ENCODE measurements at places on chromosomes 5 and 9.

DNA sequence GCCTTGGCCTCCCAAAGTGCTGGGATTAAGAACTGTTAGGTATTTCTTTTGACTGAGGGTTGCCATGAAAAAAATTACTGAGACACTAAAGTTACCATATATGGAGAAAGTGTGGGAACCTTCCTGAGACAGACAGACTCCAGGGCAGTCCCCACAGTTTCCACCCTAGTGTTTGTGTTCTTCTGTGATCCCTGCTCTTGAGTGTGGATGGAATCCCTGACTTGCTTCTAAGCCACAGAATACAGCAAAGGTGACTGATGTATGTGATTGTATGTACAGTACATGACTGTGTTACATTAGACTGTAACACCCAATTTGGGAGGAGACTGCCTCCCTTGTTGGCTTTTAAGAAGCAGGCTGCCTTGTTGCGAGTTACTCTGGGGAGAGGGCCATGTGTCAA is 24.7 kb upstream of the ADAM19 start:
- no peak for DNase-seq

DNA sequence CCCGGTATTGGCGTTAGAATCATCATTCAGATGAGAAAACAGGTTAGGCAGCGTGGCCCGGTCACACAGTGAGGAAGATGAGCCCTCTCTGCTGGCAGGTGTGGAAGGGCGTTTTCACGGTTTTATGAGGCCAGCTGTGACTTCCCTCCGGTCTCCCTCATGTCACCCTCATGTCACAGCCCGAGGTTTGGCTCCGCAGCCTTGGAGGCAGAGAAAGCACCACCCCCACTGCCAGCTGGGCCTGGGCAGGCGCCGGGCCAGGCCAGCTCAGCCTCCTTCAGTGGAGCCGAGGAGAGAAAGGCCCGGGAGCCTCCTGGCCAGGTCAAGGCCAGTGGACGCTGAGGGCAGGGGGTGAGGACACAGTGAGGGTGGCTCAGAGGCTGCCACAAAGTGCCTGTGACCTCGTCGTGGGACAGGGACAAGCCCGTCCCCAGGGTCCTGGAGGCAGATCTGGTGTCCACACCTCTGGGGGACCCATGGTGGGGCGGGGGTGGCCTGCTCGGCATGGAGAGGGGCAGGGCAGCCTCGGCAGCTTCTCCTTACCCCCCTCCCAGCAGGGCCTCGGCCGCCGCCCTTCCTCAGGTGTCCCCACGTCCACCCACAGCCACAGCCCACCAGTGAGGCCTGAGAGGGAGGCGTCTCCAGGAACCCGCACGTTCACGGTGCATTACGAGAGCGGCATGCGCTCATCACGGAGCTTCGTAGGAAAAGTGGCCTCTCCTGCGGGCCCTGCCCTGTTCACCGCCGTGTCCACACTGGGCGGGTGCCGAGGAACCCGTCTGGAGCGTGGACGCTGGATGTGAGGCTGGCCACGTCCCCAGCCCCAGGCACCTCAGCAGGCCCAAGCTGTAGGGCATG is 32.2 kb downstream of the EXD3 start:
- no peak for DNase-seq

GRCh38 chr9:114093761-114094505 is 5.2 kb downstream of the KIF12 start:
- DNase-seq, result no peak

DNA sequence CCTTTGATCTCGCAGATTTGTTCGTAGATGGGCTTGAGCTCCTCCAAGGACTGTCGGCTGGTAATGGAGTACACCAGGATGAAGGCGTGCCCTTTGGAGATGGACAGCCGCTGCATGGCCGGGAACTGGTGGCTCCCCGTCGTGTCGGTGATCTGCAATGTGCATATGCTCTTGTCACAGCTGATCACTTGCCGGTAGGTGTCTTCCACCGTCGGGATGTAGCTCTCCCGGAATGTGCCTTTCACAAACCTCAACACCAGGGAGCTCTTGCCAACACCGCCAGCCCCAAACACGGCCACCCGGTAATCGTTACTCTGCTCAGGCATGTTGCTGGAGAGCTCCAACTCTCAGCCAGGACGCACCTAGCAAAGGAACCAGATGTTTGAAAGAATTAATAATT is 29.1 kb downstream of the DIRAS2 start:
- DNase-seq, result no peak

- DNase-seq, result no peak
Observed at GRCh38 chr5:124274949-124275348, 471.5 kb downstream of the ZNF608 start.

DNA sequence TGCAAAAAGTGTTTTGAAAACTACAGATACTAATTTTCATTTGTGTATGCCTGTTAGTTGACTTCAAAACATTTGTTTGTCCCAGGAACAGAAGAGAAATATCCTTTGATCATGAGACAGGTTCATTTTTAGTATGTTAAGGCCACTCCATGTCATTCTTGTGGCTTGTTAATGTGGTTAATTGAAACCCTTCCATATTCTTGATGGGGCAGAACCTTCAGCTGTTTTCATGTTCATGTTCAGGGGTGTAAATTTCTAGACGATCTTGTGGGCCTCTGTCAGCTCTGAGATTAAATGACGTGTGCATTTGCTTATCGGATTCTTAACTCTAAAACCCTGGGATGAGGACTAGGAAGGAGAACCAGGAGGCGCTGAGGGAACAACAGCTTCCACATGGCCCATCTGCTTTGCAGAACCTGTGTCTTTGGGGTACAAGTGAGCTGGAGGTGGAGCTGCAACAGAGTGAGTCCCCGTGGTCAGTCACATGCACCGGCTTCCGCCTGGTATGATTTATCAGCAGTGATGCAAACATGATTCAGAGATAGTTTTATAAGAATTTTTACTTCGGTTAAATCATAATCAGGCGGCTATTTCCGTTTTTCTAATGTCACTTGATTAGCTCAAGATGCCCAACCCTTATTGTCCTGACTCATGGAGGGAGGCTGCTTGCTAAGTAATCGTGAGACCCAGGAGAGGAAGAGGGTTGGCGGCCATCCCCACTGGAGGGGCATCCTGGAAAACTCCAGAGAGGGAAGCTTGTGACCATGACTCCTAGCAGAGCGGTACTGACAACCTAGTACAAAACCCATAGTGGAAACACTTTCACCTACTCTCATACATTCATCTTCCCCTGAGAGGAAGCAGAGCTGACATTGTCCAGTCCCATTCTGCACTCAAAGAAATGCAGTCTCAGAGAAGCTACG is 138.4 kb downstream of the C9orf152 start:
- DNase-seq, result no peak

DNA sequence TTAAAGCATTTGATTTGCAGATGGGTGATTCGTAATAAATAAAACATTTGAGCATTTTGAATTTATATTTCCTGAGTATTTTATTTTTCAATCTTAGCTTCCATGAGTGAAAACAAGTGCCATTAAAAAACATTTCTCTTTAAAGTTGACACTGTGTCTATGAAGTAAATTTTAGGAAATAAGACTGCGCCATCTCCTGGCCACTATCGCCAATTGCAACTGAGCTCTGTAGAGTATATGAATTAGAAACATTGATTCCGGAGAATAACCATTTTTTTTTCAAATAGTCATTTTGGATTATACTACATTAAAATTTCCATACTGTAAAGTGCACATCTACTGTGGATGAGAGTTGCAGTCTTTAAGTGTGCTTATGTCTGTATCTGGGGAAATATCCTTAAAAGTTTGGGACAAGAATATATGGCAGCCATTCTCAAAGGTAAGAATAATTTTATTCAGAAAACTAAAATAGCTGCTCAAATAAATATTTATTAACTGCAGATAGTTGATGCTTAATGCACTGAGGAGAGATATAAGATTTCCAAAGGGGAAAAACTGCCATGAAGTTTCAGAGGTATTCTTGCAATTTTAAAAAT is 5.9 kb downstream of the DMRTA1 start:
- DNase-seq, result peak; percentile 22

- no peak for DNase-seq
Observed at GRCh38 chr5:32507738-32508434, 63.3 kb upstream of the ZFR start.

GRCh38 chr5:77960305-77960704 is 184.2 kb upstream of the TBCA start:
- no peak for DNase-seq

DNA sequence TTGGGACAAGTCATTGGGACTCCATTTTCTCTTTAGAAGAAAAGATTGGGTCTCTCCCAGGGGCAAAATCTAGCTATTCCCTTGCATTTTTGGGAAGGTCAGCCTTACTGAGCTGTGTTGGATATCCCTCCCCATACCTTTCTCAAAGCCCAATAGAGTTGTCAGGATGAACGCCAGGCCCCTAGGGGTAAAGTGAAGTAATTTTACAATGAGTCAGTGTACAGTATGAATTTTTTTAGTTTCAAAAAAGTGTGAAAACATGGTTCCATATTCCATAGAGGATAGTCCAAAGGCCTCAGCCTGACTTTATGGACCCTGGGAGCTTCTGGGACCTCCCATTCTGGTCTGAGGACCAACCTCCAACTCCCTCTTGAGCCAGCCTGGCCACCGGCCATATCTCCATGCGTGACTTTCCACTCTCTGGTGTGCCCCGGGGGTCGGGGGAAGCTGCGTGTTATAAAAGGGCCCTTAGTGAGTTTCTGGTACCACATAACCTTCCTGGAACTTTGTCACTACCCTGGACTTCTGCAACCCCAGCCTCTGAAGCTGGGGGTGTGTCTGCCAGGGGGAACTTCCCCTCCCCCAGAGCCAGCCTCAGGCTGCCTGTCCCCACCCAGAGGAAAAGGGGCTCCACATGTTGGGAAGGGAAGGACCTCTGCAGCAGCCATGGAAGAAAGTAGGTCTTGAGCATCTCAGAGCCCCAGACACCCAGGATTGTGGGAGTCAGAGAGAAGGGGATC is 52.4 kb upstream of the SYNPO start:
- DNase-seq, result no peak

- no peak for DNase-seq
Observed at GRCh38 chr9:125142560-125143376, 560 bp downstream of the SCAI start.

DNA sequence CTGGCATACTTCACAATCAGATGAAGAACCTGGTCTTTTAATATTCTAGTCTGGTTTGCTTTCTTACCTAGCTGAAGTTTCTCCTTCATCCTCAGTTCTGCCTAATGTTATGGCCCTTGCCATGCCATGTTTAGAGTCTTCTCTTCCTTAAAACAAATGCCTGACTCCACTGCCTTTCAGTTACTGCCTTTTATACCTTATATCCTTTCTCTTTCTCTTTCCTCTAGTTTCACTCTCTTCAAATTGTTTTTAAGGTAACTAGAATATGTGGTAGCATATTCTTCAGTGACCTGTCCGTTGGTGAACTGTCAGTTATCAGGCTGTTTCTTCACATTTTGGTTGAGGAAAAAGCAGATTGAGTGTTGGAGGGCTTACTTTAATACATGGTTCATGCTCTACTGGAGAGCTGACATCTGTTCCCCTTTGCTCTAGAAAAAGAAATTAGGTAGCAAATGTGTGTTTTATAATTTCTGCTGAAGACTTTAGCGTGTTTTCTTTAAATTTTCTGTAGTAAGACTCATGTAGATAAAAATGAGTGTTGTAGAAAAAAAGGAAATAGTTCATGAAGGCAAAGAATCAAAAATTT is 103.8 kb downstream of the DMXL1 start:
- DNase-seq, result no peak

GRCh38 chr5:149790276-149790675 is 60.2 kb downstream of the PPARGC1B start:
- no peak for DNase-seq

DNA sequence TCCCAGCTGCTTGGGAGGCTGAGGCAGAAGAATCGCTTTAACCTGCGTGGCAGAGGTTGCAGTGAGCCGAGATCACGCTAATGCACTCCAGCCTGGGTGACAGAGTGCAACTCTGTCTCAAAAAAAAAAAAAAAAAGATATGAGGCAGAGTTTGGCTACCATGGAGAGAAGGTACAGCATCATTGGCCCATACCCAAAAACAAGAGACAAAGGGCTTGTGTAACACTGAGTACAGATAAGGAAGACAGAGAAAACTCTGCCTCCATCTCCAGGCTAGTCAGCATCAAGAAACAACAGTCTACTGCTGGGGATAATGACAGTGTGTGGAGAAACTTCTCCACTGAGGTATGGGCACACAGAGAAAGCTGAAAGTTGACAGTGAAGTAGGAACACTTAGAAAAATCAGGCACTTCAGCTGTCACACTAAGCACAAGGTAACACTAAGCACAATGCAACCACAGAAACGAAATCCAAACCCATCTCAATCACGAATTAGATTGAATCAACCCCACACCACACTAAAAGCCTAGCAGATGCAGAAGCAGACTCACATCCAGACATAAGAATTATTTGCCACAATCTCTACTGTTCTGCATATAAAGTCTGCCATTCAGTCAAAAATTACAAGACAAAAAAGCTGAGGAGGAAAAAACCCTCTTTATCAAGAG is 10.5 kb downstream of the PJA2 start:
- no peak for DNase-seq

GRCh38 chr5:150609843-150610584 is 30.4 kb upstream of the SYNPO start:
- DNase-seq, result no peak

GRCh38 chr5:151208481-151208914 is 15.4 kb downstream of the CCDC69 start:
- DNase-seq, result no peak

DNA sequence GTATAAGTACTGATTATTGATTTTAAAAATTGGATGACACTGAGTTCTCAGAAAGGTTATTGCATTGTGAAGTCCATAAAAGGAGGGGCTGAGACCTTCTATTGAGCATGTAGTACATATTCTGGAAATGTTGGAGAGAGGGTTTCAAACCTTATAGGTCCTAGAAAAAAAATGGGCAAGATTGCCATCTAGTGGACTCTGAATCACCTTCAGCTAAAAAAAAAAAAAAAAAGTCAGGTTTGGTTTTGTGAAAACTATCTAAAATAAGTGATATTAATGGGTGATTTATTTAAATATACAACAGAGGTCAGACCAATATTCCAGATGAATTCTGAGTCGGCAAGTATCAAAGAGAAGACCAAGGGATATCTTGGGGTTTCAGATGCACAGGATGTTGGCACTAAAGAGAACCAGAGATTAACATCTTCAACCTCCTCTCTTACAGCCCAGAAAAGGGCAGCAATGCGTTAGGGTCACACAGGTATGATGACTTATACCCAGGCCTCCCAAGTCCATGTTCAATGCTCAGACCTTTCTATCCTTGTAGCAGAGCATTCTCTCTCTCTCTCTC is 109.8 kb upstream of the NMUR2 start:
- no peak for DNase-seq

GRCh38 chr9:113738496-113738892 is 137.6 kb upstream of the ZNF618 start:
- no peak for DNase-seq

- DNase-seq, result no peak
Observed at GRCh38 chr5:180618487-180618828, 27.2 kb upstream of the SCGB3A1 start.

GRCh38 chr9:2465921-2466460 is 155.6 kb upstream of the VLDLR start:
- DNase-seq, result no peak
